ENCODE measurements at places on chromosomes 11 and 22.

DNA sequence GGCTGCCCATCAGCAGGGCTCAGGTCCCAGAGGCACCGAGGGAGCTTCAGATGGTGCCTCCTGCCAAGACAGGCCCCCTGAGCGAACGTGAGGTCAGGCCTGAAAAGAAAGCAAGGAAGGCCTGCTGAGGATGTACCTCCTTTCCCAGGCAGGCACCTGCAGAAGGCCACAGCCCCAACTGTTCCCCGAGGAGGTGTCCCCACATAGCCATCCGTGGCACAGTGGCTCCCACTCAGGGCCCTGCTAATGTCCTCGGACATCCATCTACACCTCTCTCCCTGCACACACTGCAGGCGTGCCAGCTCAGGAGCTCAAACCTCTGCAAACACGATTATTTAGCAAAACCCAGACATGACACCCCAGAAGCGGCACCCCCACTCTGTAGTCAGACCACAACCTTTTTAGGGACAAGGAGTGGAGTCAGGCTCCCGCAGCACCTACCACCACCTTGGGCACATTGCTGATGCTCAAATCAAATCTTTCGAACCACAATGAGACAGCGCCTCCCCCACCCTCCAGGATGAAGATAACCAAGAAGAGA is 36.9 kb downstream of the SHANK2 start:
- DNase-seq, result no peak

GRCh38 chr11:68780829-68781228 is 29.5 kb upstream of the TESMIN start:
- no peak for DNase-seq

DNA sequence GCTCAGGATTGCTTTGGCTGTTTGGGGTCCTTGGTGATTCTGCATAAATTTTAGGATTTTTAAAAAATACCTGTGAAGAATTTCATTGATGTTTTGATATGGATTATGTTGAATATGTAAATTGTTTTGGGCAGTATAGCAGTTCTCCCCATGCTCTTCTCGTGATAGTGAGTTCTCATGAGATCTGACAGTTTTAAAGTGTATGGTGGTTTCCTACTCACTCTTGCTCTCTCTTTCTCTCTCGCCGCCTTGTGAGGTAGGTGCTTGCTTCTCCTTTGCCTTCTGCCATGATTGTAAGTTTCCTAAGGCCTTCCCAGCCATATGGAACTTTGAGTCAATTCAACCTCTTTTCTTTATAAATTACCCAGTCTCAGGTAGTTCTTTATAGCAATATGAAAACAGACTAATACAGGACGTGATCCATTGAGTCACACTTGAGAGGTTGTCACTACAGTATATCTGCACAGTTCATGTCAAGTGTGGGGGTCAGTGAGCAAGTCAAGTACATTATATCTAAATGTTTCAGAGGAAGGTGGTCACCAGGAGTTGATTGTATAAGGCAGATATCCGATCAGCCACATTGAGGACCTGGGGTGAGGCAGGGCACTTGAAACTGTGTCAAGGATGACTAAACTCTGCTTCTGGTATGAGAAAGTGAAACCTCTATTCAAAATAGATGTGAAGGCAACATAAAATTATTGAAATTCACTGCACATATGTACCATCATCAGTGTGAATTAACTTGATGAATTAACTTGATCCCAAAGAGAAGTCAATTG is 70.7 kb upstream of the CCDC179 start:
- DNase-seq, result no peak

- no peak for DNase-seq
Observed at GRCh38 chr22:50531962-50532674, 2.3 kb upstream of the TYMP start.

DNA sequence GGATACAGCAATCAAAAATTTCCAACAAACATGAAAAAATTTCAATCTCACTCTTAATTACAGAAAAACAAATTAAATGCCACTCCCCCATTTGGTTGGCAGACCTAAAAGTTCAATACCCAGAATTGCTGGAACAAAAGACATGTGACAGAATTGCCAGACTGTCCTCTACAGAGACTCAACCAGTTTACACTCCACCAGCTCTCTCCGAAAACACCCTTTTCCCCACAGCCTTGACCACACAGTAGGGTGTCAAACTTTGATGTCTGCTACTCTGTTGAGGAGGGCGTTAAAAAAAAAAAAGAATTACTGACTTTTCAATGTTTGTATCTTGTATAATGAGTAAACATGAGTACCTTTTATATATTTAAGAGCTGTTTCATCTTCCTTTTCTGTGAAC is 44.7 kb upstream of the YPEL1 start:
- no peak for DNase-seq

- no peak for DNase-seq
Observed at GRCh38 chr11:98358551-98358950, 662.2 kb upstream of the CNTN5 start.

GRCh38 chr22:29563652-29564460 is 10.3 kb upstream of the THOC5 start:
- DNase-seq, result no peak

DNA sequence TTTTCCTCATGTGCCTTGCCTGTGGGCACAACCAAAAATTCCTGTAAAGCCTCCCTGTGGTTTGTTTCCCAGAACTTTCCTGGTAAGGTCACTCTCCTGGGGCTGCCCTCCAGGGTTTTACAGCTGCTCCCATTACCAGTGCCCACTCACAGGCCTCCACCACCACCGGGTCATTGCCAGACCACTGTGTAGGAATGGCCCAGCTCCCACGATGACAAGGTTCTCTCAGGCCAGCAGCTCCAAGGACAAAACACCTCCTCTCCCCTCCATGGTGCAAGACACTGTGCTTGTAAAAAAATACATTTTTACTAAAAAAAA is 96.1 kb upstream of the AKIP1 start:
- no peak for DNase-seq

DNA sequence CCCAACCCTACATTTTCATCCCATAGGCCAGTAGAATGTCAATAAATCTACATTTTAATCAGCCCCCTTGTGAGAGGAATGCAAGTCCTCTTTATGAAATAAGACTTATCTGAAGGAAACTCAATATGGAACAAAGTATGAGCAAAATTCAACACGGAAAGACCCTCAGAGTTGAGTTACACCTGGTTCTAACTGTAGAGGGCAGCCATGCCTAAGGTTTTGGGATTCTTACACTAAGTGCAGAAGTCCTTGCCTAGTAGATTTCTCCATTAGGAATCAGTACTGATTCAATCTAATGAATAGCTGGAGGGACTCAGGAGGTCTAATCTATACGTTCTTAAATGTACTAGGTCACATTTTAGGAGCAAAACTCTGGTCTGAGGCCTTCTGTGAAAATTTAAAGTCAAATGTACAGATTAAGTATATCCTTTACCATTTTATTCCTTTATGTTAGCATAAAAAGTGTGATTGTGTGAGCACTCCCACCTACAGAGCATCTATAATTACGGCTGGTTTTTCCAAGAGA is 904.5 kb downstream of the DLG2 start:
- no peak for DNase-seq

DNA sequence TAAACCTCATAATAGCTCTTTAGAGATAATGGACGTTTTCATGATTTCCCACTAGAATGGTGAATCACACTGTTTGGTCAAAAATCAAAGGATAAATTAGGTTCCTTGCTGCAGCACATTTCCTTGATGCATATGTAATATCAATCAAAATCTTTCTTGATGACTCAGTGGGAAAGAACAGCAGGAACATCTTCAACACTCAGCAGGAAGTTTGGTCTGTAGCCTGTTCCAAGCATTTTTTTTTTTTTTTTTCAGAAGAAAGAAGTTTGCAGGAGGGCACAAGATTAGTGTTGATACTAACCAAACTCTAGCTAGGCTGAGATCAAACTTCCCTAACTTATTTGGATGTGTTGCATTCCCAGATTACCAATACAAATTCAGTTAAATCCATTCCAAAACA is 1529.8 kb downstream of the FAM181B start:
- DNase-seq, result no peak

DNA sequence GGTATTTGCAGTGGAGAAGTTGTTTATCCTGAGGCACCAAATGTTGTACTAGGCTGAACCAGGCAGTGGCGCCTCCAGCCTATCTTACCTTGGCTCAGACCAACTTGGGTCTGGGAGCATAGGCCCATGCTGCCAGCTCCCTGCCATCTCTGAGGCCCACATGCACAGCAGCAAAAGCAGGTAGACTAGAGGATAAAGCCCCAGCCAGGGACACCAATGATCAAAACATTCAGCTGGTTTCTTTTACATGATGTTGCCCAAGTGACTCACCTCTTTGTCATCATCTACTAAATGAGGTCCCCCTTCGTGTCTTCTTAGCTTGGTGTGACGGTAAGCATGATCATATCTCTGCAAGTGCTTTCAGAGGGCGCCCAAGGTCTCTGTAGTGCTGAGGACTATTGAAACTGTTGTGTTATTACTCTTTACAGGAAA is 112.1 kb upstream of the DRD2 start:
- DNase-seq, result no peak

GRCh38 chr11:2677127-2677526 is 22.7 kb downstream of the KCNQ1OT1 start:
- no peak for DNase-seq

DNA sequence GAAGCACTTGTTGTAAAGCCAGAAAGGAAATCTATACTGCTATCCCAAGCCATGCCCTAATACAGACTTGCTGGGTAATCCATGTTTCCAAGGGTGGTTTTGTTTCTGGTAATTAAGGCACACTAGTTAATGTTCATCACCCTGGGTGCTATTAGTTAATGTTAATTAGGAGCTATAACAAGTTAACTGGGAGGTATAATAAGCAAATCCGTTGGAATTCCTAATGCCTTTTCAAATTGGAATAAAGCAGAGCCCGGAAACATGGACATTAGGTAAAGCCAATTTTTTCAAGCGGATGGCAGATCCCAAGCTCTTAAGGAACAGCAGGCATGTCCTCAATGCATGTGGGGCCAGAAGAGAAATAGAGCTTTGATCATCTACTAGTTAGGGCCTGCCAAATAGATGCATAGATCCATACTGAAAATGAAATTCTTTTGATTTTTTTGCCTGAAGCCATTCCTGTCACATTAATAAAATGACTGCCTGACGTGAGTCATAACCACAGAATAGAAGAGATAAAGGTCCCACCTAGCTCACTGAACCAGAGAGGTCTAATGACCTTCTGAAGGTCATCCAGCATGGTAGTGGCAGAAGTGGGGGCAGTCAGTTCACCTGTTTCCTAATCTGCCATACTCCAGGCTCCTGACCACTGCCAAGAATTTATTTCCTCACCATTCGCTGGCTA is 28.5 kb upstream of the CCDC34 start:
- DNase-seq, result no peak

DNA sequence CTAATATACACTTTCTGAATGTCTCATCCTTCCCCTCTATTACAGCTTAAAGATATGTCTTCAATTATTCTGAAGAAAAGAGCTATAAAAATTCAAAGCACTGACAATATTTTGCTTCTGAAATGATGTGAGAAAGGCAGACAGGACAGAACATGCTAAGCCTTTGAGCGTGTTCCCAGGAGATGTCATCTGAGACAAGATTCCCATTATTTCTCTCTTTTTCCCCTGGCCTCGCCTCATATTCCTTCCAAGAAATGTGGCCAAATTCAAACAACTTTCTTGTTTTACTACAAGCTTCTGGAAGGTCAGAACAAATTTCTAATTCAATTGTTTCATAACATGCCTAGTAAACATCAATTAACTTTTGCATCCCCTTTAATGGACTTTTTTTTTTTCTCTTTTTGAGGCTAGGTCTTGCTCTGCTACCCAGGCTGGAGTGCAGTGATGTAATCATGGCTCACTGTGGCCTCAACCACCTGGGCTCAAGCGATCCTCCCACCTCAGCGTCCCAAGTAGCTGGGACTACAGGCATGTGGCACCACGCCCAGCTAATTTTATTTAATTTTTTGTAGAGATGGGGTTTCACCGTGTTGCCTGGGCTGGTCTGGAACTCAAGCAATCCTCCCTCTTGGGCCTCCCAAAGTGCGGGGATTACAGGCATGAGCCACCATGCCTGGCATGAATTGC is 37.1 kb upstream of the NFRKB start:
- DNase-seq, result no peak

GRCh38 chr22:37333724-37334460 is 51.6 kb downstream of the CYTH4 start:
- no peak for DNase-seq
